PC-3 (cell line): ENCODE measurements at places on chromosomes 2 and 18. TPM values are rescaled to one million over a fixed set of nuclear protein-coding genes. Genes with fewer than 3 reads are reported as not detected.

Gene REG1B
- total RNA-seq: not detected in 2 replicates

DNA sequence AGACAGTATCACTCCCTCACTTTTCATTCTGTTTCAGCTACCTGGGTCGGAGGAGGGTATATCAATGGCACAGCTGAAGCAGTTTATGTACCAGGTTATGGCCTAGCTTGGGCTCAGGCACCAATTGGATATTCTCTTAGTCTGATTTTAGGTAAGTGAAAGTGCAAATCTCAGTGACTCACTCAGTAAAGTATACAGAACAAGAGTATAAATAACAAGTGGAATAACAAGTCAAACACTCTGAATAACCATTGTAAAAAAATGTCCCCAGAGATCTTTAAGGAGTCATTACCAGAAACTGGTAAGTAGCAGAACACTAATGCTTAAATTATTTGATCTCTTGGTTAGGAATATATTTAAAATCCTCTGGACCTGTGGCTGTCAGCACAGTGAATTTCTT lies 5.7 kb downstream of the SLC5A7 start:
- H3K4me1 ChIP-seq: peaks cover 34% of the 10 kb centered on the region
- peak overlapping the region; percentile 39; the same call in 1 of the 2 replicates for H3K4me3 ChIP-seq
- peak overlapping the region; percentile 83 for H3K27ac ChIP-seq

DNA sequence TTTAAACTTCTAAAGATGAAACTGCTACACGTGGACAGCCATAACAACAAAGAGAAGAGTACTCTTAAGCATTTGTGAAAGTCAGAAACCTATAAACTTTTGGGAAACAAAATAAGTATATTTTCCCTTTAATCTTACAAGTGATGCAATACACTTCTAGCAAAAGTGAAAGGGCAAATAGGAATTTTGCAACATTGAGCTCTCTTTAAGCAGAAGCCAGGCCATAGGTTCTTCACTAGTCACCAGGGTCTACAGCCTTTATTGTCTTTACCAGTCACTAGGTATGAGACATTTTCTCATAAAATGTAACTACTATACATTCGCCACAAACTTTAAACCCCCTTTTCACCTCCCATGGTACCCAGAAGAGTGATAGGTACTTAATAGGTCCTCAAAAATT lies 37.5 kb downstream of the SCN1A start:
- H3K27me3 ChIP-seq: peaks cover 14% of the 10 kb centered on the region; the same call in 1 of the 2 replicates
- H3K4me3 ChIP-seq: no peak overlapping the region
- no peak overlapping the region for H3K27ac ChIP-seq
- H3K36me3 ChIP-seq: no peaks in the 10 kb centered on the region

DNA sequence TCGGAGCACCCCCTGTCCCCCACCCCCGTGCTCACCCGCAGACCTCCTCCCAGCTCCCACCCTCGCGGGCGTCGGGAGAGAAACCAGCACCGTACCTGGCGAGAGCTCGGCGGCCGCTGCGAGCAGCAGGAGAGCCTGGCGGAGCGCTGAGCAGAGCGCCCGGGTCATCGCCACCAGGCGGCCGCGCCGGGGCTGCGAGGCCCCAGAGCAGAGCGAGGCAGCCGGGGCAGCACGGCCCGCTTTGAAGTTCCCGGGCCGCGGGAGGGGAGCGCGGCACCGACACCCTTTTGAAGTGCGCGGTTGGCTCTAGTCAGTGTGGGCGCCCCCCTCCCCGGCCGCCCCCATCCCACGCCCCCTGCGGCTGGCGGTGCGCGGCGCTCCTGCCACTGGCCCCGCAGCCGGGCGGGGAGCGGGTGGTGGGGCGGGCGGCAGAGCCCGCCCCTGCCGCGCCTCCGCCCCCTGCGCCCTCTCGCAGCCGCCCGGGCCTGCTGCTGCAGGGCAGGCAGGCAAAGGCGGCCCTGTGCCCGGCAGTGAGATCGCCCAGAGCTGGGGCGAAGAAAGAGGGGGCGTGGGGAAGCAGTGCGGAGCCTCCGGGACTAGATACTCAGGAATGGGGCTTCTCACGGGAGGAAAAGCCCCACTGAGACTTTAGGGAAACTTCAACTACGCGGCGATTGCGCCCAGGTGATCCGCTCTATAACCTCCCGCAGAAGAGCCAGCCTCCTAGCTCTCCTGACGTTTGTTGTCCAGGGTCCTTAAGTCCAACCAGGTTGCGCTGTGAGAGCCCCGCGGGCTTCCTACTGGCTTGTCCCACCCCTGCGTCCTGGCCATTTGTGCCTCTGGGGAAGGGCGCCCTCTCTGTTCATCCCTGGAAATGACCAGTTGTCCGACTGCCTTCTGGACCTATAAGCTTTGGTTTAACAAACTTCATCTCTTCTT lies at the start of gene ACVR1C:
ACVR1C (minus strand) TSS at position 388 of the 939 bp plus-strand sequence; CDS start at position 168, 220 bp downstream.
- H3K36me3 ChIP-seq: no peaks in the 10 kb centered on the region
- H3K27me3 ChIP-seq: peaks cover 22% of the 10 kb centered on the region
- H3K4me1 ChIP-seq: peaks cover 9% of the 10 kb centered on the region; the same call in 1 of the 2 replicates
- H3K4me3 ChIP-seq: peak within 1 kb of the TSS; percentile 71
- no peak within 1 kb of the TSS for H3K27ac ChIP-seq
- DNase-seq: peak; percentile 65

GRCh38 chr2:191855382-191855781 lies 8.5 kb upstream of the CAVIN2 start:
- no peak overlapping the region for H3K27ac ChIP-seq
- H3K4me1 ChIP-seq: peaks cover 17% of the 10 kb centered on the region
- no peaks in the 10 kb centered on the region for H3K36me3 ChIP-seq
- H3K27me3 ChIP-seq: no peaks in the 10 kb centered on the region
- H3K4me3 ChIP-seq: no peak overlapping the region
- DNase-seq: no peak

DNA sequence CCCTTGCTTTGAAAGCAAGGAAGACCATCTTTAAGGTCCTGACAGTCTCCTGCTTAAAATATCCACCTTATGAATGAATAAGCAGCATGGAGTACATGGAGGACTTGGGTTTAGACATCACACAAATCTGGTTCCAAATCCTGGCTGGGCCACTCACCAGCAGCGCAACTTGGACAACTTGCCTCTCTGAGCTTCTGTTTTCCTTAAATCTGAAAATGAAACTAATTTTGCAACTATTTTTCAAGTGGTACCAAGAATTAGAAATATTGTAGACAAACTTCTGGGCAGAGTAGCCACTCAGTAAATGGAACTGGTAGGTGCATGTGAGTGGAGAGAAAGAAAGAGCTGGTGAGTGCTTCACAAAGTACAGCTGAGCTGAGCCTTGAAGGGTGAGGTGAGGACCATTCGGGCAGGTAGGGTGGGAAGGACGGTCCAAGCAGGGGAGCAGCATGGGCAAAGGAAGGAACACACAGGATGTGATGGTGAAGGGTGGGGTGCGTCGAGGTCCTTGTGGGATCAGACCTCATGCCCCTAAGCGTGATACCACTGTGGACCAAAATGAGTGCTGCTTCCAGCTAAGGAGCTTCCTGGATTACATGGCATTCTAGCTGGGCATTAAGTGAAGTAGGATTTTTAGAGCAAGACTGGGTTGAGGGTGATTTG lies 14.4 kb upstream of the TET3 start:
- no peak overlapping the region for H3K27ac ChIP-seq
- H3K4me3 ChIP-seq: no peak overlapping the region
- DNase-seq: no peak
- no peaks in the 10 kb centered on the region for H3K36me3 ChIP-seq
- no peaks in the 10 kb centered on the region for H3K27me3 ChIP-seq
- H3K4me1 ChIP-seq: no peaks in the 10 kb centered on the region

GRCh38 chr18:50372743-50373142 lies 2.1 kb upstream of the SKA1 start:
- H3K27ac ChIP-seq: no peak overlapping the region
- H3K4me1 ChIP-seq: peaks cover 13% of the 10 kb centered on the region; the same call in 1 of the 2 replicates
- H3K27me3 ChIP-seq: no peaks in the 10 kb centered on the region
- H3K36me3 ChIP-seq: no peaks in the 10 kb centered on the region

GRCh38 chr2:165573534-165574461 lies 104.3 kb downstream of the CSRNP3 start:
- peak; percentile 62 for DNase-seq
- H3K27me3 ChIP-seq: no peaks in the 10 kb centered on the region
- peak overlapping the region; percentile 67 for H3K4me3 ChIP-seq
- H3K4me1 ChIP-seq: peaks cover 14% of the 10 kb centered on the region
- peak overlapping the region; percentile 26 for H3K27ac ChIP-seq

DNA sequence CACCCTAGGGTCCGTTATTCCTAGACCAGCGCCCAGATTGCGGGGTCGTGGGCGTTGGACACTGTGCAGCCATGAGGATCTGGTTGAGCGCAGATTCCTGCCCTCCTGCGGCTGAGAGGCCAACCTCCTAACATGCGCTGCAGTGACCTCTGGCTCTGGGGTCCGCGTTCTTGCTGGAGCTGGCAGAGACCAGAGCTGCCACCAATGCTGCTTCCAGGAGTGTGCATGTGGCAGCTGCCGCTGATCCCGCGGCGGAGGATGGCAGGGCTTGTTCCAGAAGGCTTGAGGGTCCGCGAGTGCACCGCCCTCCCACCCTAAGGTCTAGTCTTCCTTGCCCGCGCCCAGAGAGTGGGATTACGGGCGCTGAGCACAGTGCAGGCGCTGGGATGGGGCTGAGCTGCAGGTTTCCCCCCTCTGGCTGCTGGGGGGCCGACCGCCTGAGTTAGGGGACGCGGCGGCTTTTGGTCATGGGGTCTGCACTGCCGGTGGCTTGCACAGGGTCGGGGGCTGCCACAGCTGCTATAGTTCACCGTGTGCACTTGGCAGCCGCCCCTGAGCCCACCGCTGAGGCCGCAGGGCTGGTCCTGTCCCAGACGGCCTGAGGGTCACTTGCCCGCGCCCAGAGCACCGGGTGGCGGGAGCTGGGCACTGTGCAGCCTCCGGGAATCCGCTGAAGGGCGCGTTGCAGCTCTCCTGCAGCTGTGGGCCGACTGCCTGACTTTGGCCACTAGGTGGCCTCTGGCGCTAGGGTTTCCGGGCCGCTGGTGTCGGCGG lies 145.9 kb downstream of the CCDC74A start:
- no peaks in the 10 kb centered on the region for H3K36me3 ChIP-seq
- H3K27ac ChIP-seq: no peak overlapping the region
- peaks cover 11% of the 10 kb centered on the region for H3K4me1 ChIP-seq
- peak overlapping the region; percentile 74 for H3K4me3 ChIP-seq
- no peaks in the 10 kb centered on the region for H3K27me3 ChIP-seq

GRCh38 chr18:45876161-45876560 lies 50.7 kb downstream of the SIGLEC15 start:
- H3K36me3 ChIP-seq: no peaks in the 10 kb centered on the region; the same call in 1 of the 2 replicates
- no peak overlapping the region for H3K27ac ChIP-seq
- no peak for DNase-seq
- H3K4me1 ChIP-seq: peaks cover 4% of the 10 kb centered on the region; the same call in 1 of the 2 replicates

Gene CABYR
- total RNA-seq: 5.4 and 5.6 TPM in 2 replicates

DNA sequence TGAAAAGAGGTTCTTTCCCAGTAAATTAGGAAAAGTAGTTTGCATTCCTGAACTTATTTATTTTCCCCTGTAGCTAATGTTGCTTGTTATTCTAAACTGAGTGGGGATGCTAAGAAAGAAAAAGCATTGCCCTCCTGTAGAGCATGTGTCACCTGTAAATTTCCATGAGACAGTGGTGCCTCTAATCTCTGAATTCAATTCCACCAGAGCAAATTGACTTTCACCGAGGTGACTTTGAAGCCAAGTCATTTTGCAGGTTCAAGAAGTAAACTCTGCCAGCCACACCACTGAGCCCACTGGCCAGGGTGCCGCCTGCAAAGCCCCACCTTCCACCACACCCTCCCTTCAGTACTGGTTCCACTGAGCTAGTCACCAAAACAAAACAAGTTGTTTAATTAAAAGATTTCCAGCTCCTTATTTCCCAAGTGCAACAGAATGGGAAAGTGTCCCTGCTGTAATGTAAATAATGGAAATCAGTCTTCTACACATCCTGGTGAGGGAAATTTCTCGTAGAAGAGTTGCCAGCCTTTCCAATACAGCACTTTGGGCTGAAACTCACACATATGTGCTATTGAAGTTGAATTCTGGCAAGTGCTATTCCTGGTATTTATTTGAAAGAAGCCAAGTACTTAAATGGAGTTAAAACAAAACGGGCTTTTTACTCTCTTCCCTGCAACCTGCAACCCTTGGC lies 254.8 kb downstream of the RNF152 start:
- no peak overlapping the region for H3K4me3 ChIP-seq
- H3K4me1 ChIP-seq: no peaks in the 10 kb centered on the region
- no peaks in the 10 kb centered on the region; the same call in 1 of the 2 replicates for H3K36me3 ChIP-seq
- no peaks in the 10 kb centered on the region for H3K27me3 ChIP-seq
- DNase-seq: no peak

GRCh38 chr2:1625281-1626001 lies 118.9 kb downstream of the PXDN start:
- peaks cover 54% of the 10 kb centered on the region for H3K4me1 ChIP-seq
- peak overlapping the region; percentile 96 for H3K27ac ChIP-seq
- H3K4me3 ChIP-seq: peak overlapping the region; percentile 60
- peaks cover 21% of the 10 kb centered on the region for H3K36me3 ChIP-seq
- peak; percentile 98 for DNase-seq
- H3K27me3 ChIP-seq: no peaks in the 10 kb centered on the region

DNA sequence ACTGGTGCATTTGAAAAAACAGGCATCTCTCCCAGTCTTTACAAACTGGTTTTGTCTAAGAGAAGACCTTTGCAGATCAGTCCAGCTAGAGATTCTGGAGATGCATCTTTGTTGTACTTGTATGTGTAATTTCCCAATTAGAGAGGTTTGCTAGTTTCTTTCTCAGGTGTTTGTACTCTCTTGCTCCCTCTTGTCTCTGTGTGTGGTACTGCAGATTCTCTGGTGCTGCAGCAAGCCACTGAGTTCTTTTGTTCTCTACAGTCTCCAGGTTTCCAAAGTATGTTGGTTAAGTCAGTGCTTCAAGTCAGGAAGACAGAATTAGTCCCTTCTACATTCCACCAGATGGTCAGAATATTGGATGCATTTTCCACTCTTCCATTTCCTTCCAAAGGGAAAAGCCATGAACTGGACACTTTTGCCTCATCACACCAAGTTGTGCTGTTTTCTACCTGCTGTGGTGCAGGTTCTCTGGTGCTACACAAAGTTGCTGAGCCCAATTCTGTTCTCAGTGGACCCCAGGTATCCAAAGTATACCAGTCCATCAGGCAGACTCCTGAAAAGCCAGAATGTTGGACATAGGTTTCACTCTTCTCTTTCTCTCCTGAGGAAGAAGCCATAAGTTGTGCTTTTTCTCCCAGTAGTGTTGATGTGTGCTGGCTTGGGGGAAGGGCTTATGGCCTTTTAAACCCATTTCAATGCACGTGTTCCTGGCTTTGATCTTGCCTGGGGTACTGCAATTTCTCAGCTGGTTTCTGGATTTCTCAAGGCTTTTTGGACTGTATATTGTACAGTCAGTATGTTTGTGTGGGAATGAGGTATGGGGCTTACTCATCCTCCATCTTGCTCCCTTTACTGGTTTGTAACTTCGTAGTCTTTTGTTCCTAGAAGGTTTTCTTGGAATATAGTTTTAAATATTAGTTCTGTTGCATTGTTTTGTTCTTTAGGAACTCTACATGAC lies 29.8 kb downstream of the EPC2 start:
- H3K36me3 ChIP-seq: no peaks in the 10 kb centered on the region
- no peak overlapping the region for H3K4me3 ChIP-seq
- DNase-seq: peak; percentile 58
- no peaks in the 10 kb centered on the region for H3K27me3 ChIP-seq
- H3K27ac ChIP-seq: no peak overlapping the region

GRCh38 chr2:111005821-111006220 lies 114.9 kb upstream of the BCL2L11 start:
- no peaks in the 10 kb centered on the region for H3K27me3 ChIP-seq
- H3K4me3 ChIP-seq: no peak overlapping the region
- H3K36me3 ChIP-seq: 0 out of 2 replicates have a peak, but pooled peaks cover 2% of the 10 kb centered on the region
- no peak overlapping the region for H3K27ac ChIP-seq
- no peak for DNase-seq

GRCh38 chr2:133324150-133324561 lies 244.1 kb downstream of the NCKAP5 start:
- H3K27me3 ChIP-seq: no peaks in the 10 kb centered on the region
- H3K27ac ChIP-seq: peak overlapping the region; percentile 95
- no peak overlapping the region for H3K4me3 ChIP-seq

- H3K36me3 ChIP-seq: no peaks in the 10 kb centered on the region
- no peak overlapping the region for H3K27ac ChIP-seq
- no peaks in the 10 kb centered on the region for H3K4me1 ChIP-seq
- no peak overlapping the region for H3K4me3 ChIP-seq
- H3K27me3 ChIP-seq: peaks cover 22% of the 10 kb centered on the region
These were observed 28.6 kb downstream of the CROCC2 start for GRCh38 chr2:240934701-240935102.

Gene LINC00305
- total RNA-seq: not detected in 2 replicates
